Right renal cortex interstitium (tissue), 3 donors: ENCODE measurements at places on chromosomes 2 and 18.
A peak's percentile ranks its signal among the peaks of the same experiment; 100 is the strongest.

- DNase-seq = no peak
Observed at GRCh38 chr18:75256376-75256775, 45.8 kb downstream of the TSHZ1 start.

GRCh38 chr18:78739882-78740677 lies 239.5 kb upstream of the SALL3 start:
- no peak for DNase-seq

- DNase-seq = no peak
Observed at GRCh38 chr2:133972786-133973185, 281.1 kb upstream of the MGAT5 start.

DNA sequence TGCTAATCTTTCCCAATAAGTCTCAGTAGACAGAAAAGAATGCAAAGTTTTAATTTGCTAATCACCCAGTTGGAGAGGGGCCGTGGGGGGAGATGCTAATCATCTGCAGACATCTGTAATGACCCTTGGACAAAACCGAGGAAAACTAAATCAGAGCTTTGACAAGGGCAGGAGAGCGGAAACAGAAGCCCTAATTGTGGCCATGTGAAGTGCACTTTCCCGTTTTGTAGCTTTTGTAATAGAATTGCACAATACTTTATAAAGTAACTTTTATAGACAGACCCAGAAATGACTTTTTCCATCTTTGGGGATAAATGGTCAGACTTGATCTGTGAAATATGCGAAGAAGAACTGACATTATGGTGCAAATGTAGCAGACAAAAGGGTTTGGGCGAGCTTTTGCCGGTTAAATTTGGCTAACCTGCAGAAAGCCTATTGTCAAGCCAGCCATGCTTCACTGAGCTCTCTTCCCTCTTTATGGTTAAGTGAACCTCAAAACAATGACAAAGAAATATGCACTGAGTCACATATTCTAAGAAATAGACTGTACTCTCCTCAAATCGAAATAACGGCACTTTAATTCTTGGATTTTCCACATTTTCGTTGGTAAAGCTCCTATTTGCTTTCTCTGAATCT lies 980.1 kb upstream of the POU3F3 start:
- DNase-seq = no peak

GRCh38 chr2:160471950-160472349 lies 21.7 kb downstream of the RBMS1 start:
- DNase-seq = no peak

- DNase-seq = no peak
Observed at GRCh38 chr2:16639431-16639830, 26.2 kb downstream of the CYRIA start.

- DNase-seq = no peak
Observed at GRCh38 chr2:239818086-239818485, 207.1 kb downstream of the NDUFA10 start.

GRCh38 chr2:240794178-240794721 lies 25.8 kb downstream of the KIF1A start:
- no peak for DNase-seq

DNA sequence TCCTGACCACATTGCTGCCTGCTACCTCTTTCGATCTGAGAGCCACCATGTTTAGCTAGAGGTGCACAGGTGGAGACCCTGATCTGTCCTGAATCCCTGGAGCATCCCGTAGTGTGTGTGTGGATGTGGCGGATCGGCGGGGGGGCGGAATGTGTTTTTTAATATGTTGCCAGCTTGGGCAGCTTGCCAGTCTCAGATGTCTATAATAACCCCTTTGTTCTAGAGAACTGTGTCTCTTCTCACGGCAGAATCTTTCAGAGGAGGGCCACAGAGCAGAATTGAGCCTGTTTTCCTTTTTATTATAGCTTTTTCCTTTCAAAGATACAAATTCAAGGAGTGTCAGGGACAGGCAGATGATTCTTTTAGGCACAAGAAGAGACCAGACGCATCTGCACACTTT lies 934.1 kb upstream of the KLHL29 start:
- no peak for DNase-seq

DNA sequence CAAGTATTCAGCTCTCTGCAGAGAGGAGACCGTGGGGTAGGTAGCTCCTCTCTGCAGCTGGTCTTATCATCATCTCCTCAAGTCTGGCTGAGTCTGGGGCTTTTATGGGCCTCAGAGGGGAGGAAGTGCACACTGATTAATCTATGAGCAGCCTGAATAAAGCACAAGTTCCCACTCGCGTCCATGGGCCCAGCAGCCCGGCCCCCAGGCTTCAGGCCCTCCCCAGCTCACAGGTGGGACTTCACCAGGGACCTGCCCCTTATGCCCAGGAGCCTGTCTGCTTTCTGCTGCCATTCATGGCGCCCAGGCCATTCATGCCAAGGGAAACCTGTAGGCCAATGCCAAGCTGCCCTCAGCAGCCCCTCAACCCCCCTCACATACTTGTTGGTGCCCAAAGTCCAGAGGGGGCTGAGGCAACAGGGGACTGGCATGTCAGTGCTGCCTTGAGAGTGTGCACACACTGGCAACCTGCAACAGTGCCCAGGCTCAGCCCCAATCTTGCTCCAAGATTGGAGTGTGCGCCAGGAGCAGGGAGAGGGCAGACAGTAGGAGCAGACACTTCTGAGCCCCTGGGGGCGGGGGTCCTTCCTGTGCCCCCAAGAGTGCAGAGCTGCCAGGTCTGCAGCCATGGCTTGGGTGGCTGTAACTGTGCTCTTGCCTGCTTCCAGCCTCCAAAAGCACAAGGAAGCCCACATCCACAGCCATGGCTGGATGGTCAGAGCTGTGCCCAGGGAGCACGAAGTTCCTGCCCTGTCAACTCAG lies 375.6 kb upstream of the VWC2L start:
- DNase-seq = no peak

DNA sequence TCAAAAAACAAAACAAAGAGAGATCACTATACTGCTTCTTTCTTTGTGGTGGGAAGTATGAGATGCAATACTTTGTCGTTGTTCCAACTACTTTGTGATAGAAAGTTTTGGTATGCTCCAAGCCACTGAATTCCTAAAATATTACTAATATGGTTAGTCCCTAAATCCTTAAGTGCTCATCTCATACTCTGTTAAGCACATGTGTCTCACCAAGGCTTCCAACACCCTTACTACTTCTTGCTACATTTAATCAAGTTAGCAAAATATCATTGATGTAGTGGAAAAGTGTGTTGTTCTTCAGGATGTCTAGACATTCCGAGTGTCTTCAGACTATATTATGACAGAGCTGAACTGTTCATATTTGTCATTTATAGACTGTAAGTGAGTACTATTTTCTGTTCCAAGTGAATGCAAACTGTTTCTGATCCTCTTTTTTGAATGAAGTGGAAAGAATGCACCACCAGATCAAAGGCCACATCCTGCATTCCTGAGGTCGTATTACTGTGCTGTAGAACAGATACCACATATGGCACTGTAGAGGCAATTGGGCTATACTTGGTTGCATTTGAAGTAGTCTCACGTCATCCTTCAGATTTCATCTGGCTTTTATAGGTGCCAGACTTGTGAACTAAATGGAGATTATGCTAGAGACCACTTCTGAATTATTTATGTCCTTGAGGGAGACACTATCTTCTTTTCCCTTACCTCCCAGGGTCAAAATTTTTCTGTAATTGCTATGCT lies 298.4 kb upstream of the ZNF521 start:
- no peak for DNase-seq

DNA sequence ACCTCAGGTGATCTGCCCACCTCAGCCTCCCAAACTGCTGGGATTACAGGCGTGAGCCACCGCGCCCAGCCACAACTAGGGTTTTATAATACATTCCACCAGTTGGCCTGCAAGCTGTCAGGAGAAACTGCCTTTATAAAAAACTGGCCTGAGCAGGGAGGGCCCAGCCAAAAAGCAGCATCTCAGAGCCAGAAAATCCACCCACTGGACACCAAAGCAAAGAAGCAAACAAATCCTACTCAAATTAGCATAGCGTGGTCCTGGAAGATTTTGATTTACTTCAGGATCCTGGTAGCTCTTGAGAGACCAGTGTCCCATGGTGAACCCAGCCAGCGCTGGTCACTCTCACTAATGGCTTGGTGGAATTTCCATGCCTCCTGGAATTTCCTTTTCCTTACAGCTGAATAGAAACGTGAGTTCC lies 60.0 kb upstream of the PXDN start:
- no peak for DNase-seq

- DNase-seq = no peak
Observed at GRCh38 chr2:64143169-64144056, 807 bp downstream of the PELI1 start.

- no peak for DNase-seq
Observed at GRCh38 chr2:239917957-239918481, 107.1 kb downstream of the NDUFA10 start.

- no peak for DNase-seq
Observed at GRCh38 chr2:101133492-101134100, 17.6 kb downstream of the TBC1D8 start.

- DNase-seq = no peak
Observed at GRCh38 chr18:34796035-34796657, 86.0 kb downstream of the DTNA start.

GRCh38 chr2:18891600-18892345 lies 302.4 kb upstream of the NT5C1B start:
- DNase-seq = no peak

GRCh38 chr2:111121028-111121827 lies 514 bp downstream of the BCL2L11 start:
- peak; percentile 54 for DNase-seq

GRCh38 chr2:10006236-10007161 lies 36.9 kb upstream of the KLF11 start:
- DNase-seq = no peak

DNA sequence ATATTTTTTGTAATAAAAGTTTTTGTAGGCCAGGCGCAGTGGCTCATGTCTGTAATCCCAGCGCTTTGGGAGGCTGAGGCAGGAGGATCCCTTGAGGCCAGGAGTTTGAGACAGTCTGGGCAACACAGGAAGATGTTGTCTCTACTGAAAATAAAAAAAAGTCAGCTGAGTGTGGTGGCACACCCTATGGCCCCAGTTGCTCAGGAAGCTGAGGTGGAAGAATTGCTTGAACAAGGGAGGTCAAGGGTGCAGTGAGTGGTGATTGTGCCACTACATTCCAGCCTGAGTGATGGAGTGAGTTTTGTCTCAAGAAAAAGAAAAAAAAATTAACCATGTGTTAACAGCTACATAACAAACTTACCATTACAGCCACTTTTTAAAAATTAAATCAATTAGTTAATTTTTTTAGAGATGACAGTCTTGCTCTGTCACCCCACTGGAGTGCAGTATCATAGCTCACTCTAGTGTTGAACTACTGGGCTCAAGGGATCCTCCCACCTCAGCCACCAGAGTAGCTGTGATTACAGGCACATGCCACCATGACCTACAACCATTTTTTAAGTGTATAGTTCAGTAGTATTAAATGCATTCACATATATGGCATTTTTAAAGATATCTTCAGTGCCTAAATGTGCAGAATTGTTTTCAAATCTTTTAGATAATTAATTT lies 67.2 kb upstream of the ACYP2 start:
- no peak for DNase-seq

- no peak for DNase-seq
Observed at GRCh38 chr2:31324016-31324633, 90.2 kb downstream of the EHD3 start.

DNA sequence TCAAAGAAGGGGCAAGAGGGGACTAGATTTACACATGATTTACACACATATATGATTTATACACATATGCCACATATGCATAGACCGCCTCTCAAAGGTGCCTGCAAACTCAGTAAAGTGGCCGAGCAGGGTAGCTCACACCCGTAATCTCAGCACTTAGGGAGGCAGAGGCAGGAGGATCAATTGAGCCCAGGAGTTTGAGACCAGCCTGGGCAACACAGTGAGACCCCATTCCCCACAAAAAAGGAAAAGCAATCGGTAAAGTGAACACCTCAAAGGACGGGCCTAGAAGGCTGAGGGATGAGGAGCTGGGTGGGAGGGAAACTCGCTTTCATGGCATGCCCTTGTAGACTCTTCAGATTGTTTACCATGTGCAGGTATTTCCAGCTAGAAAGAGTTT lies 5.1 kb downstream of the ANKRD39 start:
- DNase-seq = no peak

GRCh38 chr2:148006249-148007007 lies 14.1 kb downstream of the ORC4 start:
- no peak for DNase-seq

GRCh38 chr18:42742969-42743368 lies 372.5 kb downstream of the RIT2 start:
- DNase-seq = no peak

DNA sequence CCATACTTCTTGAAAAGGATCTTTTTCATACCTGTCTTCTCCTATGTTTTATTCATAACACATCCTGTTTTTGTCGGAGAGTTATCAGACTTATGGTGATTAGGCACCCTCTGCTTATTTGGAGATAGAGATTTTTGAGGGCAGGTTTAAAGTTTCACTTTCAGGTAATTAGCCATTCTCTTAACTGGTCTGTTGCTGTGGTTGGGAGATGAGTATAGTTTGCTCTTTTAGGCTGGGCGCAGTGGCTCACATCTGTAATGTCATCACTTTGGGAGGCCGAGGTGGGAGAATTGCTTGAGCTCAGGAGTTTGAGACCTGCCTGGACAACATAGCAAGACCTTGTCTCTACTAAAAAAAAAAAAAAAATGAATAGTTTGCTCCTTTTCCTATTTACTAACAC lies 25.3 kb downstream of the SFTPB start:
- DNase-seq = no peak

DNA sequence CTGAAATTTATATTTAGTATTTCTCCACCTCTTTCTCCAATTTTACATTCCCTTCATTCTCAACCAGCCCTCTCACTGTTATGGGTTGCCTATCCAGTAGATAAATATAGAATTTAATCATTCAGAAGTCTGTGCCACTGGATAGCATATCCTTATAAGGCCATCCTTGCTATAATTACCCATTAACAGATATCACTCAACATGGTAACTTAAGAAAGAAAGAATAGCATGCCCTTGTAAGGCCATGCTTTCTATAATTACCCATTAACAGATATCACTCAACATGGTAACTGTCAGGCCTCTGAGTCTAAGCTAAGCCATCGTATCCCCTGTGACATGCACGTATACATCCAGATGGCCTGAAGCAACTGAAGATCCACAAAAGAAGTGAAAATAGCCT lies 1137.4 kb upstream of the FAM98A start:
- DNase-seq = no peak

DNA sequence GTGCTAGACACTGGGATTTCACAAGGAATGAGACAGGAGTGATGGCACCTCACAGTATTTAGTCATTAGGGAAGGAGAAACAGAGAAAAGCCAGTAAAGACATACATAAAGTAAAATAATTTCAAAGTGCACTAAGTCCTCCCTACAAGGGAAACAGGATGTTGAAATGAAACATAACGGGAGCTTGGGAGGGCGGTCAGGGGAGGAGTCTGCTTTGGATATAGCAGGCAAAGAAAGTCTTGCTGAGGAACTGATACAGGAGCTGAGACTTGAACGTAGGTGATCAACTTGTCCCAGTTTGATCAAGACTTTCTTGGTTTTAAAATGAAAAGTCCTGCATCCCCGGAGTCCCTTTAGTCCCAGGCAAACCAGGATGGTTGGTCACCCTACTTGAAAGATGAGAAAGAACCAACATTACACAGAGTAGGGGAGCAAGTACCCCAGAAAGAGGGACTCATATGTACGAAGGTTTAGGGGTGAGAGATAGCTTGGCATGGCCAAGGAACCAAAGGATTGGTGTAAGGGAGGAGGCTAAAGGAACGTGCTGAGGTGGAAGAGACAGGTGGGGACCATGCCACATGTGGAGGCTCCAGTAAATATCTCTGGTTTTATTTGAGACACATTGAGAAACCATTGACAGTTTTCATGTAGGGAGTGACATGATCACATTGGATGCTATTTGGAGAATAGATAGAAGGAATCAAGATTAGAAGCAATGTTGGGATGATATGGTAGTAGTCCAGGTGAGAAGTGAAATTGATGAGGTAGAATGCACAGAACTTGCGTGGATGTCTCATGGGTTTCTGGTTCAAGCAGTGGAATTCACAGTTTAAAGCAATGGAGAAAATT lies 28.4 kb downstream of the FBXO48 start:
- DNase-seq = no peak
